Activated B cell treated with CpG ODN at 0.5 μM for 24 hours (primary cell): ENCODE measurements at places on chromosomes 16 and 17. TPM values are rescaled to one million over a fixed set of nuclear protein-coding genes. Genes with fewer than 3 reads are reported as not detected.

GRCh38 chr16:1788708-1789100, 4.8 kb downstream of the IGFALS start:
- no peak for DNase-seq
- H3K27me3 ChIP-seq: no peaks in the 10 kb centered on the region
- H3K4me1 ChIP-seq: peaks cover 5% of the 10 kb centered on the region
- H3K27ac ChIP-seq: no peak overlapping the region

DNA sequence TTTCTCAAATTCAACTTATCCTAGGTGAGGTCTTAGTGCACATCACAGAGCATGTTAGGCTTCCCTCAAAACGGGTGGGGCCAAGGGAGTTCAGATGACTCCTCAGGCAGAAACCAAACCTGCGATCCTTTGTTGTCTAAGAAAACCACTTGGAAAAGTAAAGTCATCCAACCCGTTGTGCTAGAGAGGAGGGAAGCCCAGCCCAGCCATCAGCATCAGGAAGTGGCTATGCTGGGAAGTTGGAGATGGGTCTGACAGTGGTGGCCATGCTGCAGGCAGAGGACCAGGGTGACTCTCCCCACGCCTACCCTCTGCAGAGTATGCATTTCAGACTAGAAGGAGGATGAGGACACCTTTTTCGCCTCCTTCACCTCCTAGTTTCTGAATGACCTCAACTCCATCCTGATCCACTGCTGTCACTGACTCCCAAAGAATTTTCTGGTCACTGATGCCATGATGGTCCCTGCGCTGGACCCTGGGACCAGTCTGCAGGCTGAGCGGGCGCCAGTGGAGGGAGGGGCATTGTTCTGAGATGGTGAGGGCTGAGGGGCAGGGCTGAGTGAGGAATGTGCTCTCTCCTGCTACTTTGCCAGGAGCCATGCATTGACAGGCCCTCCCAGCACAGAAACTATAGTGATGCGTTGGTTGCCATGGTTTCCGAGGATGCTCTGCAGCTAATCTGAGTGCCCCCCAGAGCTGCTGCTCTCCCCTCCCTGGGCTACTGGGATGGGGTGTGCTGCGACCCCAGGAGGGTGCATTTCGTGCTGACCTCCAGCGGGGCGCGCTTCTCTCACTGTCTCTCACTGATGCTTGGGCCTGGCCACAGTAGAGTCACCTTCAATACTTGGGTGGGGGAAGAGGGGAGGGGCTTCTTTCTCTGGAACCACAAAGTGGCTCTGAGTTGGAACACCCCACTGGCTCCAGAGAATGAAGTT, 20.4 kb downstream of the ALOX12B start:
- H3K4me3 ChIP-seq: no peak overlapping the region
- H3K4me1 ChIP-seq: peaks cover 4% of the 10 kb centered on the region
- no peaks in the 10 kb centered on the region for H3K36me3 ChIP-seq
- peaks cover 32% of the 10 kb centered on the region for H3K27me3 ChIP-seq
- DNase-seq: no peak
- H3K27ac ChIP-seq: no peak overlapping the region

GRCh38 chr17:354651-355556, 2.3 kb upstream of the RPH3AL start:
- no peaks in the 10 kb centered on the region for H3K36me3 ChIP-seq
- H3K27me3 ChIP-seq: peaks cover 7% of the 10 kb centered on the region
- H3K4me3 ChIP-seq: no peak overlapping the region
- no peaks in the 10 kb centered on the region for H3K4me1 ChIP-seq

DNA sequence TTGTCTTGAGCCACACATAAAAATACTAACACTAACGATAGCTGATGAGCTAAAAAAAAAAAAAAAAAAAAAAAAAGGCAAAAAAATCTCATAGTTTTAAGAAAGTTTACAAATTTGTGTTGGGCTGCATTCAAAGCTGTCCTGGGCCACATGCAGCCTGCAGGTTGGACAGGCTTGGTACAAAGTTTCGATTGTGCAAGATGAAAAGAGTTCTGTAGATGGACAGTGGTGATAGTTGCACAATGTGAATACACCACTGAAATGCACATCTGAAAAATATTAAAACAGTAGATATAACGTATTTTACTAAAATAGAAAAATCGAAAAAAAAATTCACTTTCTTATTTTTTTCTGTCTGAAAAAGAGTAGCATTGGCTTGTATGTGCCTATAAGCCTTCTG, 42.9 kb downstream of the AMFR start:
- no peaks in the 10 kb centered on the region for H3K4me1 ChIP-seq
- H3K27ac ChIP-seq: no peak overlapping the region
- no peak for DNase-seq
- no peak overlapping the region for H3K4me3 ChIP-seq

NUP93 gene
- 104 and 111 TPM in 2 replicates for total RNA-seq
